ENCODE measurements at places on chromosomes 12 and 14.

GRCh38 chr14:85934886-85935254, 404.9 kb downstream of the FLRT2 start:
- no peak for DNase-seq

- DNase-seq: no peak
These were observed 61.1 kb upstream of the GALNT9 start for GRCh38 chr12:132390287-132391076.

DNA sequence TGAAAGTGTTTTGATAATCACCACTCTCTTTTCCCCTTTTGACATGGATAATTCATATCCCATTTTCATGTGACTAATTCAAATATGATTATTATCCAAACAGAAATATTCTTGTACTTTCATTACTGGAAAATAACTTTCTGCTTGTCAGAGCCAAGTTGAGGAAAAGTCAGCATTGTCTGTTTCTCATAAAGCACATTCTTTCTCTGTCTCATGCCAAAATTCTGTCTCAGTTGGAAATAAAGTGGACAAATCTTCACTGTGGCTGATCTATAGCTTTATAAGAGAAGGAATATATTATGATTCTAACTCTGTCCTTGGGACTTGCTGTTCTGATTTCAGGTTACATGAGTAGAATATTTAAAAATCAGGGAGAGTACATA, 22.7 kb upstream of the PRICKLE1 start:
- peak; percentile 11 for DNase-seq

DNA sequence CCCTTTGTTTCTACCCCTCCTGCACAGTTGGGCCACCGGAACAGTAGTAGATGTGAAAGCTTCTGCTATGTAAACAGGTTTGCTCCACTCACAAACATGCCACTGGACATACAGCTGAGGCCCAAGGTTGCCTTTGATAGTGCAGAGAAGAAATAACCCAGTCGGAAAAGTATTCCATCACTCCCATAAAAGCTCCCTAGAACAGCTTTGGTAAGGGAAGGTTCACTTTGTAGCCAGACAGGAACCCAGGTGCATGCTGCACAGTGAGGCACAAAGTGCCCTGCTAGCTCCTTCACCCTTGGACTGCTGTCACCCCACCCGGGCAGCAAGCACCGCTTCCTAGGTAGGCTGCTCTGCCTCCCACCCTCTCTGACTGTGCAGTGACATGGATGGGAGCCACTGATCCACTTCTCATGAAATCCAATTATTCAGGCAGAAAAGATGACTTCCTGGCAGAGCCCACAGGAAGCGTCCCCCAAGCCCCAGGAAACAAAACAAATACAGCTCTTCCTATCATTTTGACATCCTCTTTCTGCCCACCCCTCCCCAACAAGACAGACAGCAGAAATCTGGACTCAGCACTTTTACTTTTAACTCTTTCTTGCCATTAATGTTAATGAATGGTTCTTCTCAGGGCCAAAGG, 100.2 kb downstream of the SRGAP1 start:
- no peak for DNase-seq

GRCh38 chr12:67441736-67442346, 172.7 kb downstream of the CAND1 start:
- peak; percentile 86 for DNase-seq

All from EH (cell line).